ENCODE measurements at places on chromosomes 2 and 18.

GRCh38 chr2:106996171-106996769 lies 110.3 kb upstream of the ST6GAL2 start:
- no peak for DNase-seq

DNA sequence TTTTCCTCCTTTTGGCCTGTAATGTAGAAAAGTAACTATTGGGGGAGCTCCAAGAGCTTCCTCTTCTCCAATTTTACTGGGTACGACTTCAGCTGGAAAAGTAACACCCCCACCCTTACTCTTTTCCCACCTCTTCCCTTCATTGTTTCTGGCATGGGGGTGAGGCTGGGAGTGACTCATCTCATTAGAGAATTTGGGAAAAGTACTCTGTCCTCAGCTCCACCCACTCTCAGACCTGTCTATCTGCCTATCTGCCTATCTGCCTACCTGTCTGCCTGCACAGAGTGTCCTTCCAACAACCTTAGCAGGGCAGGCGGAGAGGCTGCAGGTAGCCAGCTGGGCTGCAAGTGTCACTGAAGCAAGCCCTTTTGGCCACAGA lies 93.6 kb downstream of the EPHA4 start:
- no peak for DNase-seq

- peak; percentile 93 for DNase-seq
These were observed 62.1 kb downstream of the DPP4 start for GRCh38 chr2:162011706-162012564.

DNA sequence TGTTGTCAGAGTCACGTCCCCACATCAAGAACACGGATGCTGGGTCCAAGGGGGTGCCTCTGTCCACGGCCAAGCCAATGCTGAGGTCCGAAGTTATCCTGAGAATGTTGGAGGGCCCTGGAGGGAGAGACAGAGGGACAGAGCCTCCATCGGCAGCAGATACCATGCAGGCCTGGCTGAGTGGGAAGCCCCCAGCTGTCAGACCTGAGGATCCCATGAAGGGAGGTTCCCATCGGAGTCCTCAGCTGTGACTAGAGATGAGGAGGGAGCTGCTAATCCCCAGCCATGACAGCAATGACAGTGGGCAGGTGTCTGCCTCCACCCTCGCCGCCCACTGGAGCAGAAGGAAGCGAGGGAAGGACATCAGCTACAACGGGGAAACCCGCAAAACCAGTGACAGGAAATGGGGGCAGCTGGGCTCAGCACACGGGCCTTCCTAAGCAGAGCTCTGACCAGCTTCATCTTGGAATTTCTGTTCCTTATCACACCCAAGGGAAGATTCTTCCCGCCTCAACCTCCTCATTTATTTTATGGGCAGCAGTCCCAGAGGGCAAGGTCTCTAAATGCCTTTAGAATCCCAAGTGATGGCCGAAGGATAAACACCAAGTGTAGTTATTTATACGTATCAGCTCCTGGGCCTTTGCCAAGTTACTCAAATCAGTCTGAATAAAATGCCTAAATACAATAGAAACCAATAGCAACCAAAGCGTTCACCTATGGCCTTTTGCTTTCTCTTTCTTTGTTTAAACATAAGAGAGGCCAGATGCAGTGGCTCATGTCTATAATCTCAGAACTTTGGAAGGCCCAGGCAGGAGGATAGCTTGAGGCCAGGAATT lies 32.2 kb downstream of the FAM178B start:
- no peak for DNase-seq

GRCh38 chr2:57882895-57883515 lies 163.6 kb upstream of the VRK2 start:
- no peak for DNase-seq

GRCh38 chr2:175017618-175018414 lies 12.6 kb upstream of the CHN1 start:
- DNase-seq: no peak

GRCh38 chr2:47638430-47638829 lies 144.5 kb upstream of the MSH6 start:
- DNase-seq: no peak

- DNase-seq: no peak
These were observed 11.9 kb upstream of the MSGN1 start for GRCh38 chr2:17804358-17804757.

DNA sequence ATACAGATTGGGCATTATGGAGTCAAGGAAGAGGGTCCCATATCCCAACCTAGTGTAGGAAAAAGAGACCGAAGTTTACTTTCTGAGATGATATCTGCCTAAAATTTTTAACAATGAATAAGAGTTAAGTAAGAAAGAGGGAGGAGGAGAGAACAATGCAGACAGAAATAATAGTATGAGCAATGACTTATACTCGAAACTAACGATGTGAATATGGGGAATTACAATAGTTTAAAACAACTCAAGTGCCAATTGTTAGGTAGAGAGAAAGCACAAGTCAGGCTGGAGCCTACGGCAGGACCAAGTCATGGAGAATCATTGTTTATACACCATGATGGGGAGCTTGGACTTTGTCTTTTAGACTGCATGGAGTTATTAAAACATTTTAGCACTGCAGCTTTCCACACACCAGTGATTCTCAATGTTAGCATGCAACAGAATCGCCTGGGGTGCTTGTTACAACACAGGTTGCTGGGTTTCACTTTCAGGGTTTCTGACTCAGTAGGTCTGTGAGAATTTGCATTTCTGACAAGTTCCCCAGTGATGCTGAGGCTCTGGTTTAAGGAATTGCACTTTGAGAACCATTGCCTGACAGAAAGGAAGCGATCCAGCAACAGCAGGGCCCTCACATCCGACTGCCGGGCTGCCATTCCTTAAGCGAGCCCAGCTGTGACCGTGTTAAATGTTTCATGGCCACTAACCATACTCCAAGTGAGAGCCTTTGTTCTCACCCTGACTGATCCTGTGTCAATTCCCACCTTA lies 511.2 kb downstream of the DCDC2C start:
- no peak for DNase-seq

DNA sequence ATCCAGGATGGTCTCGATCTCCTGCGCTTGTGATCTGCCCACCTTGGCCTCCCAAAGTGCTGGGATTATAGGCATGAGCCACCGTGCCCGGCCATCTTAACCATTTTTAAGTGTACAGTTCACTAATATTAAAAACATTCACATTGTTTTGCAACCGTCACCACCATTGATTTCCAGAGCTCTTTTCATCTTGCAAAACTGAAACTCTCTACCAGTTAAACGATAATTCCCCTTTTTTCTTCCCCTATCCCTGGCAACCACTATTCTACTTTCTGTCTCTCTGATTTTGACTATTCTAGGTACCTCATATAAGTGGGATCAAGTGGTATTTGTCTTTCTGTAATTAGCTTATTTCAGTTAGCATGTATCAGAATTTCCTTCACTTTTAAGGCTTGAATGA lies 16.8 kb upstream of the NEUROD1 start:
- DNase-seq: no peak

DNA sequence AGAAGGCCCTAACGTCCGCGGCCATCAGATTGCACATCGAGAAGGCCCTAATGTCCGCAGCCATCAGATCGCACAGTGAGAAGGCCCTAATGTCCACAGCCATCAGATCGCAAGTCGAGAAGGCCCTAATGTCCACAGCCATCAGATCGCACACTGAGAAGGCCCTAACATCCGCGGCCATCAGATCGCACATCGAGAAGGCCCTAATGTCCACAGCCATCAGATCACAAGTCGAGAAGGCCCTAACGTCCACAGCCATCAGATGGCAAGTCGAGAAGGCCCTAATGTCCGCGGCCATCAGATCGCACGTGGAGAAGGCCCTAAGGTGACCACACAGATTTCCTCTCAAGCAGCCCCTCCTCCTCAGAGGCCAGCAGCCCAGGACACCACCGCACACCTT lies 193.2 kb upstream of the PXDN start:
- DNase-seq: no peak

DNA sequence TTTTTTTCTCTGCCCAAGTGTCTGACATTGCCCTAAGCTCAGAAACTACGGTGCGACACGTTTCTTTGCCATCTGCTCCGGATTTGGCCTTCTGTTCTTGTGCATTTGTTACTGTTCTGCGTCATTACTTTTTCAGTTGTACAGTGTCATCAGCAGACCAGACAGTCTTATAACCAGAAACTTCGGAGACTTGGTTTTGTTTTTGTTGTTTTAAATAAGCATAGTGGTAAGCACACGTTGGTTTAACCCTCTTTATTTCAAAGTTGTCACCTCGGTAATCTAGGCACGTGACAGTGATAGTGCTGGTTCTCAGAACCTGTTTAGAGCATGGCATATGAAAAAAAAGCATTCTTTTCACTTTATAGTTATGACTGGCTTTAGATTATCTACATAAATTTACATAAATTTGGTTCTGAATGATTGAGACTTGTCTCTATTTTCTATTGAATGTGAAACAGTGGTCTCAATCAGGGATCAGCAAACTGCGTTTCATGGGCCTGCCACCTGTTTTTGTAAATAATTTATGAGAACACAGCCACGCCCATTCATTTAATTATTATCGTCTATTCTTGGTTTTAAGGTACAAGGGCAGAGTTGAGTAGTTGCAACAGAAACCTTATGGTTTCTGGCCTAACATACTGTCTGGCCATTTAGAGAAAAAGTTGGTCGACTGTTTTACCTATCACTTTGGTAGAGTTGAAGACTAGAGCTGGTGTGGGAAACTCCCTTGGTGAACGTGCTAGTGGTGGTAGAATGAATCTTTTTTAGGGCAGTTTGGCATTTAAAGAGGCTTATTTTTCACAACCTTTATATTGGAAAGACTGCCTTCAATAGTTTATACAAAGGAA lies 106.5 kb downstream of the ZNF532 start:
- no peak for DNase-seq

DNA sequence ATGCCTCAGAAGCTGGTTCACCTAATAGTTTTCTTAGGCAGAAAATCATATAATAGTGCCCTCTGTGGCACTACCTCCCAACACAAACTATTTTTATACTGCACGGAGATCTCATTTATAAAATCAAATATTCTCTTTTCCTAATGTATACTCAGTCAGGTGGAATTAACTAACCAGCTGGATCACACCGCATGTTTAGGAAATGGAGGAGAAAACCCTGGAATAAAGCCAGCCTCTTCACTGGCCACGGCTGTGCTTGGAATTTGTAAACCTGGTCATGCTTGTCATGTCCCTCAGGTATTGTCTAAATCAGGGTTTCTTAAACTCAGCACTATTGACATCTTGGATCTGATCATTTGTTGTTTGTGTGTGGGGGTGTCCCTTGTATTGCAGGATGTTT lies 85.6 kb downstream of the DOCK10 start:
- no peak for DNase-seq

DNA sequence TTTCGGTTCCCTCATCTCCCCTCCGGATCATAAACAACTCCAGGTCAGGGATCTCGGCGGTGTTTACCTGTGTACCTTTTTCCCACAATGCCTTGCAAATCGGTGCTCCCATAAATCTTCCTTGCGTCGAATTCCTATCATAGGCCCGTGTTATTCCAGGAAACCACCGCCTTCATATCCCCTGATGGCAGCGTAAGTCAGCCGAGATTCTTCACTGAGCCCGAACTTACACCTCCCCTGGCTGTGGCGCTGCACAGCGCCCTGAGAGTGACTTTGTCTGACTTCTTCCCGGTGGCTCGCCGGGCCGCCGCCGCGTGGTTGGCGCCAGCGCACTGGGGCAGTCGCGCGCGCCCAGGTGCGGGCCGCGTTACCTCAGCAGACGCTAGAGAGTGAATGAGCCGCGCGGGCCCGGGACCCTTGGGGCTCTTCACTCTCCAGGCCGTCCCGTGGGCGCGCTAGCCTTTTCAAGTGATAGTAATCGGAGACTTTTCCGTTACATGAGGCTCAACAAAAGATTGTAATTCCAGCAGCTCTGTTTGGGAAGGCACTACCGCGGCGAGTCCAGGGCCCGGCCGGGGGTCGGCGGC lies 101.6 kb downstream of the SPTBN1 start:
- no peak for DNase-seq

GRCh38 chr2:18345848-18346247 lies 214.6 kb downstream of the RDH14 start:
- no peak for DNase-seq

- DNase-seq: peak; percentile 31
These were observed 50.1 kb downstream of the SLC14A1 start for GRCh38 chr18:45774065-45774521.

GRCh38 chr18:55334875-55335274 lies 253.1 kb downstream of the TCF4 start:
- DNase-seq: no peak

- DNase-seq: no peak
These were observed 298.0 kb downstream of the DSEL start for GRCh38 chr18:67218556-67218955.

DNA sequence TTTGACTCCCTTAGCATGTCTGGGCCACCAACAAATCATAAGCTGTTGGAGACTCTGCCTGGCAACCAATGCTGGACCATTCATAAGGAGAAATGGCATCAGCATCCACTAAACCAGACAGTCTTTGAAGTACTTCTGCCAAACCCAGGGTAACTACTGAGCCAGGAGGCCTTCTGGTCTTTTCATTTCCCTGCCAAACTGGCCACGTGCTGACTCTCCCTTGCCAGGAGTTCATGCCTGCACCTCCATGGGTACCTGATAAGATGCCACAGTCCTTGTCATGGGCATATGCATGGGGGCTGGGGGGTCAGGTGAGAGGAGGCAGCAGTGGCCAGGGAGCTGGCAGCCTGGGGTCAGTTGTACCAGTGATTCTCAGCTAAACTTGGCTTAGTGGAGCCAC lies 34.2 kb upstream of the DAPL1 start:
- no peak for DNase-seq

Data from Jurkat, Clone E6-1 (cell line).